ENCODE measurements at places on chromosomes 12 and 14.
A peak's percentile ranks its signal among the peaks of the same experiment; 100 is the strongest.

DNA sequence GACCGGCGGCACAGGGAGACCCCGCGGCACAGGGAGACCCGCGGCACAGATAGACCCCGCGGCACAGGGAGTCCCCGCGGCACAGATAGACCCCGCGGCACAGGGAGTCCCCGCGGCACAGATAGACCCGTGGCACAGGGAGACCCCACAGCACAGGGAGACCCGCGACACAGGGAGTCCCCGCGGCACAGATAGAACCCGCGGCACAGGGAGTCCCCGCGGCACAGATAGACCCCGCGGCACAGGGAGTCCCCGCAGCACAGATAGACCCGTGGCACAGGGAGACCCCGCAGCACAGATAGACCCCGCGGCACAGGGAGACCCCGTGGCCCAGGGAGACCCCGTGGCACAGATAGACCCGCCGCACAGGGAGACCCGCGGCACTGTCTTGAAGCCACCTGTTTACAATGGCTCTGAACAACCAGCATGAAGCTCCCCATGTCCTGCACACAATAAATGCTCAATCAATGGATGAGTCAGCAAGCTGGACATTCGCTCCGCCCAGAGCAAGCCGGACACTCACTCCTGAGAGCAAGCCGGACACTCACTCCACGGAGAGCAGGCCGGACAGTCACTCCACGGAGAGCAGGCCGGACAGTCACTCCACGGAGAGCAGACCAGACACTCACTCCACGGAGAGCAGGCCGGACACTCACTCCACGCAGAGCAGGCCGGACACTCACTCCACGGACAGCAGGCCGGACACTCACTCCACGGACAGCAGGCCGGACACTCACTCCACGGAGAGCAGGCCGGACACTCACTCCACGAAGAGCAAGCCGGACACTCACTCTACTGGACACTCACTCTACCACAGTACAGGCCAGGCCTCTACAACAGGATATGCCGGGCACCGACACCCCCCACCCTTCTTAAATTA is 121.9 kb downstream of the RFLNA start:
- no peak for DNase-seq

- DNase-seq = no peak
Measured at GRCh38 chr12:11228296-11228879, 41.1 kb downstream of the PRB3 start.

DNA sequence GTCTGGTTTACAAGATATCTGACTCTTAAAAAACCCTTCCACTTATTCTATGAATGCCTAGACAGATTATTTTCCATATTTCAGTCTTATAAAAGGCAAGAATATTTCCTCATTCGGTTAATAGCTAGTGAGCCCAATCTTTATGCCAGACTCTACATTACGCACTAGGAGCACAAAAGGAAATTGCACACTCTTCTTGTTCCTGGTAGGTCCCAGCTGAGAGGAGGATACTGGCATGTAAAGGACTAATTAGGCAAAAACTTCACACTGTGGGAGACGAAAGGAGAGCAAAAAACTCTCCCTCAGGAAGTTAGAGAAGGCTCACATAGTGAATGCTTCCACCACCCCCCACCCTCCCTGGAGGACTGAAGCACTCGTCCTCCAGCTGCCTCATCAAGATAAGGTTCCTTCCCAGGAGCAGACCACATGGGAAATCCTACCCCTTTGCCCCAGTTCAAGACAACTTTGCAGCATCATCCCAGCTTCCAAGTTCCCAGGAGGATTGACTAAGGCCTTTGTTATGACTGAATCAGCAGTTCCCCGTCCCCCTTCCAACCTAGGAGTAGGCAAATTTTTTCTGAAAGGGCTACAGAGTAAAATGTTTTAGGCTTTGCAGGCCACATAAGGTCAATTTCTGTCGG is 14.5 kb downstream of the CAPZA3 start:
- no peak for DNase-seq

GRCh38 chr12:109961201-109961600 is 35.0 kb downstream of the GIT2 start:
- no peak for DNase-seq

GRCh38 chr14:24094841-24095270 is 745 bp downstream of the PCK2 start:
- DNase-seq = no peak

DNA sequence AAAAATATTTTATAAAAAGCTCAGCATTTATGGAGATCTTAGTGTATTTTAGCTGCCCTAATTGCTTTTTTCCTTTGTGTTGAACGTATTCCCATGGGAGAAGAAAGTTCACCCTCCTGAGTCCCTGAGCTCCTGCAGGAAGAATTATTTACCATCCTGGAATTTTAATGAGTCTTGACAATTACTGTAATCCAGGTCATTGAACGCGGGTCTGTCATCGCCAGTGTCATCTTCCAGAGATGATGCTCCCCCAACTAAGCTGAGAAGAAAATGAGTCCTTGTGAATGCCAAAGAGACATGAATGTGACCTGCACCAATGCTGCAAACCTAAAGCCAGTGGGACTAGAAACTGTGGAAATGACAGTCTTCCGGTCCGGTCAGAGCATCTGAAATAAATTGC is 129.5 kb downstream of the FBXL14 start:
- DNase-seq = no peak

GRCh38 chr14:45526715-45527549 is 273.9 kb upstream of the MIS18BP1 start:
- no peak for DNase-seq

DNA sequence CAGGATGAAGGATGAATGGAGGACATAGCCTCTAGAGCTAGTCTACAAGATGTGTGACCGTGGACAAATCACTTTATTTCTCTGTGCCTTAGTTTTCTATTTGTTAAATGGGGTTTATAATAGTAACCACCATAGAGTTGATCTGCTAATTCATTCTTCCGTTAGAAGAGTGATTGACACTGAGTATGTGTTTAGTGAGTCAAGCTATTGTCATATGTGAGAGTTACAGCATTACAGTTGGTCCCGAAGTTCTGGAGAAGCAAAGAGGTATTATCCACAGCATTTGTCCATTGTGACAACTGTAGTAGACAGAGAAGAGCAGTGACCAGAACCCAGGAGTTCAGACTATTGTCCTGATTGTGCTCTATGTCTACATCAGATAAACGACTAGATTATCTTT is 14.1 kb downstream of the FAR2 start:
- DNase-seq = no peak

GRCh38 chr12:114011711-114012110 is 45.6 kb upstream of the RBM19 start:
- DNase-seq = no peak

DNA sequence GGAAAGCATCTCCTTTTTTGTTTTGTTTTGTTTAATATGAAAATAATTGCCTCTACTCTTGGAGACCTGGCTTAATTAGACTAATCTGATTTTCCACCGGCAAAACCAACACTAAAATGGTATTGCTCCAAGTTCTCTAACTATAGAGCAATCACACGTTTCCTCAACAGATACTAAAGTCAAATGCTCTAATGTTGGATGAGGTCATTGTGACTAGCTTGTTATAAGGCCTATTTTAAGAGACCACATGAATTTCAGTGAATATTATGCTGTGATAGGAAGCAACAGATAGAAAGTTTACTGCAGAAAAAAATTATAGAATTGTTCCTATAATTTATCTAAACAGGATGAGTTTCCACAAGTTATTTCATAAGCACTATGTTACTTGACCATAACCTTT is 3.3 kb upstream of the CCDC196 start:
- no peak for DNase-seq

DNA sequence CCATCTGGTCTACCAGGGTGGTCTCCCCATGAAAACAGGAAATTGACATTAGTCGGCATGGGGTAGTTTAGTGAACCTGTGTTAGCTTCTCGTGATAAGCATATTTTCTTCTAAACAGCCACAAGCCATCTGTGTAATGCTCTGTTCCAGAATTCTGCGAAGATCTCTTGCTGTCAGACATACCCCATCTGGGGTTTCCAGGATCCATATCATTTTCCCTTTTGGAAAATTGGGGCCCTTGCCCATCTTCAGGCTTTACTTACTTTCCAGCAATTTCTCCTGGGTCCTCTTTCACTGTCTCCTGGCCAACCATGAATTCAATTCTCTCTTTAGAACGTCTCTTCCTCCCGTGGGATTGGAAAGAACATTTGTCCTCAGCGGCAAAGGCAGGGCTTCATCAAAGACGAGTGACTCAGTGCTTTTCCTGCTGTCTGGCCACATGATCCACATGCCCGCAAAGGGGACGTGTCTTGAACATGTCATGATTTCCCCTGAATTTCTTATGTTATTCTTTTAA is 21.4 kb upstream of the NCOR2 start:
- DNase-seq = peak; percentile 22

- no peak for DNase-seq
Measured at GRCh38 chr12:94875525-94875924, 128.0 kb downstream of the NDUFA12 start.

- DNase-seq = no peak
Measured at GRCh38 chr14:99579903-99580571, 24.0 kb downstream of the CCDC85C start.
